ENCODE measurements at places on chromosomes 1 and 21.

GRCh38 chr1:71295350-71295749 is 214.5 kb upstream of the ZRANB2 start:
- no peak for DNase-seq

DNA sequence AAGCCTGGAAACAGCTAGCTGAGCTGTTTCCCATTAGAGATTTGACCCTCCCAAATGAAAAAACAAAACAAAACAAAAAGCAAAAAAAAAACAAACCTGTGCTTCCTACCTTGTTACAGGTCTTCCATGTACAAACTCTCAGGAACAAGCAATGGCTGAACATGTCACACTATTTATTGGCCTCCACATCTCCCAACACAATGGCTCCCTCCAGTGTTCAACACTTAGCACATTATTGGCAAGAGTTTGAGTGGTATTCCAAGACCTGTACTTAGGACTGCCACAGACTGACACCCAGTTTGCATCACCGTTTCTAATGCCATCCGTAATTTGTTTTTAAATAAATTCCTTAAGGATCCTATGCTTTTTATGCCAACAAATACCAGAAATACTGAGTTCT is 195.0 kb upstream of the OLFM3 start:
- no peak for DNase-seq

- no peak for DNase-seq
Measured at GRCh38 chr1:160007577-160008200, 24.1 kb downstream of the PIGM start.

DNA sequence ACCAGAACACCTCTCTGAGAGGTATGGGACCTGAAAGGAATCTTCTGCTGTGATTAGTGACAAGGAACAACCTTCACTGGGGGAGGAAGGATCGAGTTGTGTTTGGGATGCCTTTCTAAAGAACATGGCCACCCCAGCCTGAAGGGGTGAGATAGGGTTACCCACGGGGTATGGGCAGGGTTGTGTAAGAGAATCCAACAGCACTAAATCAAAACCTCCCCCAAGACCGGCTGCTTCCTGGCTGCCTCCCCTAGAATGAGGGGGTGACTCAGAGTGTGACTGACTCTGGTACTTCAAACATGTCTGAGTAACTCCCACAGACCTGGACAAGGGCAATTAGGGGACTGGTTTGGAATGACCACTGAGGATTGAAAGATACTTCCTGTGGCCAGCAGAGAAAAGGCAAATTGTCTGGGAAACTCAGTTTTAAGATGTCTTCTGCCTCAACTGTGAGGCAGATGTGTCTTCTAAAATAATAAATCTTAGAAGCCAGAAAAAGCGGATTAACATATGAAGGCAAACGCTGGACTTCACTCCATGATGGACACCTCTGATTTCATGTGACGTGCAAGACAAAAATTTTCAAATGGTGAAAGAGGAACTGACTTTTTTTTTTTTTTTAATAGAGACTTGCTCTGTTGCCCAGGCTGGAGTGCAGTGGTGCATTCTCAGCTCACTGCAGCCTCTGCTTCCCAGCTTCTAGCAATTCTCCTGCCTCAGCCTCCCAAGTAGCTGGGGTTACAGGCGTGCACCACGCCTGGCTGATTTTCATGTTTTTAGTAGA is 6.7 kb upstream of the PTPN14 start:
- DNase-seq, result no peak

- DNase-seq, result no peak
Measured at GRCh38 chr1:219083631-219084030, 90.0 kb upstream of the LYPLAL1 start.

DNA sequence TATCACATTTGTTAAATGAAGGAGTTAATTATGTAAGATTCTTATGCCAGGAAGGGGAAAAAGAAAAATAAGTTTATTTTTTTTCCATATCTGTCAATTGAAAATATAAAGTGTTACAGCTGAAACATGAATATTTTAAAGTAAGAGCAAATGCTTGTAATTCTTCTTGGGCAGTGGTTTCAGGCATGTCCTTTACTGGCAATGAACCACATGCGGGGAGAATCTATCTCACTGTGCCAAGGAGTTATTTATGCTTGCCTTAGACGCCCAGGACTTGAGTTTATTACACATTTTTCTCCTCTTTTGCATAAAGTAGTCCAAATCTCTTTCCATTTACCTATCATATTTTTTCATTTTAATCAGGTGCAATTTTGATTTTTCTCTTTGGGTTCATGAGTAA is 207.8 kb upstream of the NRIP1 start:
- no peak for DNase-seq

DNA sequence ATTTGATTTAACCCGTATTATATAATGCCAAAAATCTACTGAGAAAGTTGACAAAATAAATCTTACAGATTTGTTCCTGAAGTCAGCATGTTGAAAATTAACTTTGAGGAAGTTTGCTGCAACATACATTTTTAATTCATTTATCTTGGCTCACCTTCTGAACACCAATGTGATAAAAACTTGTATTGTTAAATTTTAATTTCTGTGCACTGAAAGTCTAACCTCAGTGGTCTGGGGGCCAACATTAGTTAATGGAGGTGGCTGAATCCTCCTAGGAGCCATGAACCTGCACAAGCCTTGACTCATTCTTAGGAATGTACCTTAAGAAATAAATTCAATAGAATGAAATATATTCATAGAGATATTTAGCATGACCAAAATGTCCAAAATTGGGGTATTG is 95.3 kb downstream of the ADSS2 start:
- no peak for DNase-seq

DNA sequence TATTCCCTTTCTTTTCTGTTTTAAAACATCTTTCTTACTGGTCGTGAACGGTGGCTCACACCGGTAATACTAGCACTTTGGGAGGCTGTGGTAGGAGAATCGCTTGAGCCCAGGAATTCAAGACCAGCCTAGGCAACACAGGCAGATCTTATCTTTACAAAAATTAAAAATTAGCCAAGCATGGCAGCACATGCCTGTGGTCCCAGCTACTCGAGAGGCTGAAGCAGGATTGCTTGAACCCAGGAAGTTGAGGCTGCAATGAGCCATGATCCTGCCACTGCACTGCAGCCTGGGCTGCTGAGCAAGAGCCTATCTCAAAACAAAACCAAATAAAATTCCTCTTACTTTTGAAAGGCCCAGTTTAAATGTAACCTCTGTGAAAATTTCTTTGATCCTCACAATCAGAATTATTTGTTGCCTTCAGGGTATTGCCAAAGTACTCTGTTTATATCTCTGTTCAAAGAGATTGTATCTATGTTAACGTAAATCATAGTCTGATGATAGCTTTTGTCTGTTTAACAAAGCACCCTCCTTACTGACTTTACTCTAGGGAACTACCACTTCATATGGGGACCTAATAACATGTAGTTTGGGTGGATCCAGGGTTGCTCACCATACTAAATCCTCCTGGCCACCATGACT is 71.6 kb downstream of the RERE start:
- no peak for DNase-seq

Measured in activated CD4-positive, CD25-positive, alpha-beta regulatory T cell (primary cell).